ENCODE measurements at places on chromosomes 1 and 21. TPM values are rescaled to one million over a fixed set of nuclear protein-coding genes. Genes with fewer than 3 reads are reported as not detected.
A peak's percentile ranks its signal among the peaks of the same experiment; 100 is the strongest.

GRCh38 chr1:31609514-31610118 lies 7.9 kb upstream of the HCRTR1 start:
- no peak overlapping the region for H3K4me3 ChIP-seq
- no peaks in the 10 kb centered on the region for H3K36me3 ChIP-seq
- H3K4me1 ChIP-seq = no peaks in the 10 kb centered on the region
- H3K27ac ChIP-seq = no peak overlapping the region
- DNase-seq = no peak

GRCh38 chr21:25967901-25968438 lies 202.6 kb downstream of the APP start:
- H3K27ac ChIP-seq = no peak overlapping the region
- H3K4me3 ChIP-seq = no peak overlapping the region
- H3K27me3 ChIP-seq = no peaks in the 10 kb centered on the region
- H3K36me3 ChIP-seq = peaks cover 21% of the 10 kb centered on the region

DNA sequence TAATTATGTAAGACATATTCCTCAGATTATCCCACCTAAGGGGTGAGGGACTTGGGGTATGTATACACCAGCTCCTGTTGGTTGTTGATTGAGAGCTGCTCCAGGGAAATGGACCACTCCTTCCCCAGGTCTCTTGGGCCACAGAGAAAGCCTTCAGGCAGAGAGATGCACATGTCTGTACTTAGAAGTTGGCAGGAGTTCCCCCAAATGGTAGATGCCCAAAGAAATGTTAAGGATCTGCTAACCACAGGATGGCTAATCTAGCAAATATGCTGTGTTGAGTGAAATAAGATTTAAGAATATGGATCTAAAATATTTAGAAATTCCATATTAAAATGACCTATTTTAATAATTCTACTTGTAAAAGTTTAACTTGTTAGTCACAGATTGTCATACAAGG lies 100.8 kb upstream of the DNAH14 start:
- no peak overlapping the region for H3K4me3 ChIP-seq
- no peaks in the 10 kb centered on the region for H3K4me1 ChIP-seq
- H3K27me3 ChIP-seq = peaks cover 3% of the 10 kb centered on the region
- DNase-seq = no peak
- no peaks in the 10 kb centered on the region for H3K36me3 ChIP-seq

UBIAD1 gene
- 13.6 TPM for polyA plus RNA-seq

- H3K36me3 ChIP-seq = no peaks in the 10 kb centered on the region
- H3K4me3 ChIP-seq = no peak overlapping the region
- DNase-seq = peak; percentile 91
- peak overlapping the region; percentile 56 for H3K27ac ChIP-seq
Observed at GRCh38 chr21:45846373-45847160, 135.0 kb upstream of the COL6A1 start.

RXRG gene
- 1.5 TPM for polyA plus RNA-seq

ZNF683 gene
- polyA plus RNA-seq = 0.27 TPM

RHOU gene
- 44.2 TPM for polyA plus RNA-seq

SELP gene
- 1.8 TPM for polyA plus RNA-seq

DNA sequence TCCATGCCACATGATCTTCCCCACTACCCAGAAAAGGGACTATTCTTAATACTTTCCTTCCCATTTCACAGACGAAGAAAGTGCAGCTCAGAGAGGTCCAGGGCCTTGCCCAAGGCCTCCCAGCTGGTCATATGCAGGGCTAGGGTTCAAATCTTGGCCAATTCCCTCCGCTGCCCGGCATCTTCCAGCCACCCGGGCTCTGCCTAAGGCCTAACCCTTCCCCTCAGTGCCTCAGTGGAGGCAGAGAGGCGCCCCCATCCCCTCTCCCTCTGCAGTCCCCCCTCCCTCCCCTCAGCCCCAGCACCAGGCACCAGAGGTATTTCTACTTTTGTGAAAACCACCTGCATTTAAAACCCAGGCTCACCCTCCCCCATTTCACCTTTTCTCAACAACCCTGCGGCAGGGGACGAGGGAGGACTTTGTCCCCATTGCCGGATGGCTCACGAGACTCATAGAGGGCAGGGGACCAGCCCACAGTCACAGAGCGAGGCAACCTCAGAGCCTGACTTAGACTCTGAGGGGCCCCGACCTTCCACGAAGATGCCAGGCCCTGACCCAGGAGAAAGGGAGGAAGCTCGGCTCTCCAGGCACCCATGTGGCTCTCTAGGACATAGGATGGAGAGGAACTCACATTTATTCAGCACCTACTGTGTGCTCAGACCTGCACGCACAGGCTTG lies 12.3 kb downstream of the LAPTM5 start:
- no peaks in the 10 kb centered on the region for H3K27me3 ChIP-seq
- H3K27ac ChIP-seq = peak overlapping the region; percentile 91
- H3K4me1 ChIP-seq = peaks cover 67% of the 10 kb centered on the region
- no peak overlapping the region for H3K4me3 ChIP-seq

ST6GALNAC5 gene
- polyA plus RNA-seq = 6.1 TPM

KCNJ10 gene
- 0.52 TPM for polyA plus RNA-seq

DNA sequence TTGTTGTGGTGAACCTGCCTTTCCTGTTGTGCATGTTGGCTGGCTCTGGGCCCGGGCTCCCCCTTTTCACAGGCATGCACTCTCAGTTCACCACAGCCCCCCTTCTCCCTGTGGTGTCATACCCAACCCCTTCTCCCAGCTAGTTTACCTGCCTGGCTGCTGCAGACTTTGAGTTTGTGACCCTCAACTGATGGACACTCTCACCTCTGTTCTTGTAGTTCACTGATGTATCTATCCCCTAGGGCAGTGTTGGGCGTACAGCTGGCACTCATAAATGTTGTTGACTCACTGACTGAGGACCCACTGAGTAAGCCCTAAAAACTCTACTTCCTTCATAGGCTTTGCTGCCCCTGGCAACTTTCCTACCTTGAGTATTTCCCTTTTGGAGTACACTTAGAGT lies 54.9 kb downstream of the WDR64 start:
- no peak overlapping the region for H3K27ac ChIP-seq
- DNase-seq = no peak
- H3K27me3 ChIP-seq = no peaks in the 10 kb centered on the region
- no peaks in the 10 kb centered on the region for H3K36me3 ChIP-seq

DNA sequence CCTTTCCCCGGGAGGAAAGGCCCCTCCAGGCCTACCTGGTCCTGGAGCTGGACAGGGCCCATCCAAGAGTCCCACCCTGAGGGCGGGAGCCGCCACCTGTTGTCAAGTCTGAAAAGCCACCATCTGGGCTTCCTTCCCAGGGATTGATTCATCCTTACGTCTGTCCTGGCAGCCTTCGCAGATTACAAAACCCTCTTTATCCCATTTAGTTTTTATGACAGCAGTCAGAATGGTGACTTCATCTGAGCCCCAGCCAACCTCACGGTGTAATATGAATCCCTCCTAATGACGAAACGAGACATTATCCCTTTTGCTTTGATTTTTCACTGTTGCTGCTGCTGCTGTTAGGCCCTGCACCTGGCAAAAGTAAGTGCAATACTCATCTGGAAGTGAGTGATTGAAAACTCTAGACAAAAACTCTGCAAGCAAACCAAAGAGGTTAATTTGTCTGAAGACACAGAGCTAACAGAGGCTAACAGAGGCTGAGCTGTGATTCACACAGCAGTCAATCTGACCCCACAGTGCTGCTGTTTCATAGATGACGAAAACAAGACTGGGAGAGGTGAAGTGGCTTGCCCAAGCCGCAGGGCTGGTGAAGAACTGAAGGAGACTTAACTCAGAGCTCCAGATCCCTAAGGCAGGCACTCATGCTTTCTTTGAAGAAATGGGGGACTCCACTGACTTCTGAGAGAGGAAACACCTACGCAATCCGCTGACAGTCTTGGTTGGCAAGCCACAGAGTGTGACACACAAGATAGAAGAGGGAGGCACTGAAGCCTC lies 30.0 kb upstream of the S100A7 start:
- H3K4me1 ChIP-seq = peaks cover 2% of the 10 kb centered on the region
- no peak overlapping the region for H3K27ac ChIP-seq
- H3K4me3 ChIP-seq = no peak overlapping the region

DNA sequence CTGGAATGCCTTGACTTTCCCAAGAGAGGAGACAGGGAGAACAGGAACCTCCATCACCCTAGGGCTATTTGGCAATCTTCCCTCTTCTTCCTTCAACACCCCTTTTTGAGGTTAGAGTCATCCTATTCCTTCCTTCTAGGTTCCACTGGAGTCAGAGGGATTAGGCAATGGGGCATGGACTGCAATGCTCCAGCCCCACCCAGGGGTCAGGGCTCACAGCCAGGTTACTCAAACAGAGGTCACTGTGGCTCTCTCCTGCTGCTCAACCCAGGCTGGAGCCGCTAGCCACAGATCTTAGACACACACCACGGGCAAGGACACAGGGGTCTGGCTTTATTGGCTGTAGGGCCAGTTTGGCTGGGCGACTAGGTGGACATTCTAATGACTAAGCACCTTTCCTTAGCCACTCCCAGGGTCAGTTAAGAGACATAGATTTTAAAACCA lies 145.5 kb upstream of the NRIP1 start:
- no peaks in the 10 kb centered on the region for H3K36me3 ChIP-seq
- no peaks in the 10 kb centered on the region for H3K27me3 ChIP-seq
- H3K27ac ChIP-seq = peak overlapping the region; percentile 61
- H3K4me3 ChIP-seq = no peak overlapping the region
- peak; percentile 45 for DNase-seq

DNA sequence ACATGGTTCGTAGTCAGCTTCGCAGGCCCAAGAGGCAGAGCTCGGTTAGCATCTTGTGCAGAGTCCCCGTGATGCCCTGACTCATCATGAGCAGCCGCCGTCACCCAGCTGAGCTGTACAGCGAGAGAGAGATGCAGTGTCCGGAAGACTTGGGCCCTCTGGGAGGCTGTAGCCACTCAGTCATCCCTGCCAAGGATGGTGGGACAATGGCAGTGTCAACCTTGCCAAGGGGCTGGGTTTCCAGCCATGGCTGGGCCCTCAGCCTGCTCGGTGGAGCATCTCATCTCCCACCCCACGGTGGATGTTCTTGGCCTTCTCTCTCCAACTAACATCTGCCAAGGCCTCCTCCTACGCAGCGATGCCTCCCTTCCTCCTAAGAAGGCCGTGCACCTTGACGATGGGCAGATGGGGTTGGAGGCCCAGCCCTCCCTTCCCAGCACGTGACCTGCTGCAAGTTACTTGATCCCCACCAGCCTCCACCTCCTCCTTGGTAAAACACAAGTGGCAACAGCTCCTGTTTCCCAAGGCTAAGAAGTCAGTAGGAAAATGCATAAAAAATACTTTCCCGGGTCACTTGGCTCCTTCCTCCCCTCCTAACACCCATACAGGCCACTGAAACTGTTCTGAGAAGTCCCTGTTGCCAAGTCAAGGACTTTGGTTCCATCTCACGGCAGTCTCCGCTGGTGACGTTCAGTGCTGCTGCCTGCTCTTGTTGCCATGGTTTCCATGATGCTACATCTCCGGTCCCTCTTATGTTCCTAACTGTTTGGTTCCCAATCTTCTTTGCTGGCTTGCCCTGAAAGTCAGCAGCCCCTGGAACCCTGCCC lies 384.7 kb upstream of the VAMP3 start:
- no peak overlapping the region for H3K4me3 ChIP-seq
- H3K27ac ChIP-seq = no peak overlapping the region
- peaks cover 2% of the 10 kb centered on the region for H3K4me1 ChIP-seq
- no peaks in the 10 kb centered on the region for H3K27me3 ChIP-seq

- H3K27ac ChIP-seq = no peak overlapping the region
- H3K4me1 ChIP-seq = peaks cover 26% of the 10 kb centered on the region
- H3K4me3 ChIP-seq = no peak overlapping the region
Observed at GRCh38 chr1:23419180-23419579, 5.4 kb downstream of the TCEA3 start.

RNU1-1 gene
- 3.2 TPM for polyA plus RNA-seq

- DNase-seq = no peak
- no peak overlapping the region for H3K4me3 ChIP-seq
- no peak overlapping the region for H3K27ac ChIP-seq
Observed at GRCh38 chr1:216183007-216183406, 240.2 kb downstream of the USH2A start.

DNA sequence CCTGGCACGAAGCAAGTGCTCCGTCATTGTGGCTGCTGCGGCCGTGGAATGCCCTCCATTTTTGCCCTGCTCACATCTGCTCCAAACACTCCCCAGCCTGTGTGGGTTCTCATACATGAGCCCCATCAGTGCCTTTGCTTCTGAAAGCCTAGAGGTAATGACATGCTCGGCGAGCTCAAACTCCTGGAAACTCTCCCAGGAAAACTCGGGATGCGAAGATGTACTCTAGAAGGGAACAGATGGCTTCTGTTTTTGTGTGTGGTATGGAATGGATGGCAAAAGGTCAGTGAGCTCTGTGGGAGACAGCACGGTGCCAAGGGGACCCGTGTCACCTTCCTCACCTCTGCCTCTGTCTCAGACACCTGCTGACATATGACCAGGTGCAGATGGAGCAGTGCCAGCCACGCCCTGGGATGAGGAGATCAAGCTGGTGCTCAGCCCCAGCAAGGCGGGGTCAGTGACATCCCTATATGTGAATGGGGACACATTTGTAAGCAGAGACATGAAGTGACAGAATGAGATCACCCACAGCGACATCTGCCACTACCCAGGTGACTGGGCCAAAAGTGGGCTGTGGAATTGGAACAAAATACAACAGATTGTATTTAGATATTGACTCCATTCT lies 84.1 kb upstream of the COX20 start:
- H3K27me3 ChIP-seq = no peaks in the 10 kb centered on the region
- no peak overlapping the region for H3K27ac ChIP-seq
- no peak for DNase-seq
- H3K36me3 ChIP-seq = no peaks in the 10 kb centered on the region
- H3K4me3 ChIP-seq = no peak overlapping the region

GRCh38 chr1:152770411-152770810 lies 4.5 kb upstream of the LCE1F start:
- H3K27me3 ChIP-seq = no peaks in the 10 kb centered on the region
- H3K4me3 ChIP-seq = no peak overlapping the region
- DNase-seq = no peak
- H3K36me3 ChIP-seq = no peaks in the 10 kb centered on the region
- no peak overlapping the region for H3K27ac ChIP-seq
- no peaks in the 10 kb centered on the region for H3K4me1 ChIP-seq

- no peaks in the 10 kb centered on the region for H3K36me3 ChIP-seq
- H3K27ac ChIP-seq = no peak overlapping the region
- peak; percentile 43 for DNase-seq
- peaks cover 12% of the 10 kb centered on the region for H3K27me3 ChIP-seq
- no peak overlapping the region for H3K4me3 ChIP-seq
Observed at GRCh38 chr1:154767315-154768240, 102.5 kb downstream of the KCNN3 start.

Measured in large intestine (tissue), 12 donors.